Urinary bladder (tissue), 4 donors: ENCODE measurements at places on chromosomes 13 and 19. TPM values are rescaled to one million over a fixed set of nuclear protein-coding genes. Genes with fewer than 3 reads are reported as not detected.

DNA sequence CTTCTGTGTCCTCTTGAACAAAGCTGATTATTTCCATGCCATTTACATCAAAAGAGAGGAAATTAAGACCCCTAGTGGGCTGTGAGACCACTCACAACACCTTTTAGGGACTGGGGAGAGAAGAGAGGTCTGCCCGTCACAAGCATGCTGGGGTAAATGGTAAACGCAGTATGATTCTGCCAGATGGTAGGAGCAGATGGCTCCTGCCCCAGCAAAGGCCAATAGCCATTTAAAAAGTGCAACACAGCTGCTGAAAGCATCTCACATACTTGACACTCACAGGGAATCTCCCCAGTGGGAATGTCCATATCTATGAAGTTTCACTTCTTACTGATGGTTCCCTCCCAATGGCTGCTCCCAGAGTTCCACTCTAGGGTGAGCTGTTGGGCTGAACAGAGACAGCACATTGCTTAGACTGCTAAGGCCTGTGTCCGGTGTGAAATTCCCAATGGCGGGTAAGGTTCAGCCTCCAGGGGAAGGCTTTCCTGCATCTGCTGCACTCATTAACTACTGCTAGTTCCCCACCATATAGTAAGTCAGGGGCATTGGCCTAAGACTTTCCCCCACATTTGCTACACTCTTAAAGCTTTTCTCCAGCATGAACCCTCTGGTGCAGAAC is 7.4 kb downstream of the ZNF671 start:
- no peak for DNase-seq

DNA sequence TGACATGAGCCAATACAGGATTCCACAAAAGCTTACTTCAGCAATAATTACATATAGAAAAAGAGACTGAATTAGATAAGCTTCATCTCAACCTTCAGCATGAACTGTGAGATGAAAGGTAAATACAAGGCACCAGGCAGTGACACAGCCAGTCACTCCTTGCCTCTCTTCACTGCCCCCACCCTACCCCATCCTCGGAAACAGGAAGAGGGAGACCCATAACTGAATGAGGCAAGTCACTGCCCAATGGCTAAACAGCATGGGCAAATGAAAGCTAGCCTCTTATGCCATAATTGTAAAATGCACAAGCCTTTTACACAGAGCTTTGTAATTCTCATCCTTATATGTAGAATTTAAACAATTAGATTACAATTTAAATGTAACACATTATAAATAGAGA is 1.7 kb downstream of the ZNF160 start:
- DNase-seq: no peak

USP12 gene
- 45.0 TPM for total RNA-seq

SLITRK6 gene
- 75.8 TPM for total RNA-seq
